ENCODE measurements at places on chromosomes 5 and 9.

DNA sequence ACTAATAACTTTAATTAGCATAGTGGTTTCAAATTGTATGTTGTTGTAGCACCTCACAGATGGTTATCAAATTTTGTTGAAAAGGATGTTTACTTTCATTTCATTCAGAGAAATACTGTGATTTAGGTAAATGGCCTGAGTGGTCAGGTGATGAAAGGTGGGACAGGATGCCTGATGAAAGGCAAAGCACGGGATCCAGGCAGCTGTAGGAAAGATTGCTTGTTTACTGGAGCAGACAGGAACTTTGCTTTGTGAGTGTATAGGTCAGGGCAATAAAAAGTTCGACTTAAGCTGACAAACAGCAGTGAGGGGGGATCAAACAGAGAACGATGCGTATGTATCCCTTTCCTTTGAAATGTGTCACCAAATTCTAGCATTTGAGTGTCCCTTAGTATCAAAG, 19.0 kb downstream of the KIAA1958 start:
- no peak for DNase-seq

DNA sequence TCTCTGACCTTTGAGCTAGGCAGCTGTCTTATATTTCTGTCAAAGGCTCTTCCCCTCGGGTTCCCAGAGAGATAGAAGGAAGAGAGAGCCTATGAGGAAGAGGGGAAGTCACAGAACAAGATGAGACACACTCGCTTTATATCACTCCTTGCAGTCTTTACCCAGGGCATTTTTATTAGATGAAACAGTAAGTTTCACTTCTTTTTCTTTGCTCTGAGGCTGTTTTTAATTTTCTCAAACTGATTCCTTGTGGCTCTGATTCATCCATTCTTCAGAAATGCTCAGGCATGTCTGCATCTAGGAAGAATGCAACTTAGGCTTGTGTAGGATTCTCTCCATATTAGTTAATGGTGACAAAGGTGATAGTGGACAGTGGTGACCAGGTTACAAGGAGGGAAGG, 132.9 kb upstream of the CHD1 start:
- no peak for DNase-seq

DNA sequence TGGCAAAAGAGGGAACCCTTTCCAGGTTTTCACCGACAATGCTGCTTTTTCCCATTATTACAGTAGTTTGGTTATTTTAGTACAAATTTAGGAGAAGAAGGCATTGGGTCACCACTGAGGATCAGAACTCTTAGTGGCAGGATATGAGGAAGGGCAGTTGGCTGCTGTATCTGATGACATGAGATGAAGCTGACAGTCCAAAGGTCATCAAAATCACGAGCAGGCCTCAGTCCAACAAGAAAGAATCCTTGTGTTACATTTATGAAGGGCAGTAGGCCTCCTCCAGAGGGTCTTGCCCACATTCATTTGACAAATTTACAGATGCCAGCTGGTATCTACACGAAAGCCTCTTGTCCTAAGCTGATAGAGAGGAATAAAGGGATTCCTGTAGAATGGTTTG, 49.5 kb upstream of the COL15A1 start:
- DNase-seq: no peak

- DNase-seq: peak; percentile 72
Observed at GRCh38 chr5:172906888-172907287, 52.3 kb upstream of the RPL26L1 start.

DNA sequence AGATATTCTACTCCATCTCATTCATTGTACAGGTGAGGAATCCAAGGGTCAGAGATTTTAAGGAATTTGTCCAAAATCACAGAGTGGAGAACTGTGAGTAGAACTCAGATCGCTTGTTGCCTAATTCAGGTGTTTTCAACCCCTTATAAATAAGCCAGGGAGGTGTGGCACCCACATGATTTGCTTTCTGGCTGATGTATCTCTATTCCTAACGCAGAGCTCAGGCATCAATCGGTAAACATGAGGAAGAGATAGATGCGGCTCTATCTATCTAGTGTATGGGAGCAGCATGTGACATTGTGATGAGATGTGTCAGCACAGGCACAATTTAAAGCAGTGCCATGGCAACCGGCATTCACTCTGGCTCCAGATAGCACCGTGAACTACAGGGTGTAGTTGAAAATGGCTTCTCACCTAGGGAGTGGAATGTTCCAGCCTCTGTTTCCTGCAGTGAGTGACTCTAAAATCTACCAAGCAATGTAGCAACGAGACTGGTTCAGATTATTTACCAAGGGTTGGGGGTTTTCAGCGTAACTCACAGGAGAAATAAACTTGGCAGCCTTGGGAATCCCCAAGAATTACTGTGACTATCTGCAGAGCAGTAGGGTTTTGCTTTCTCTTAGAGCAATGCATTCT, 53.4 kb upstream of the SUB1 start:
- DNase-seq: no peak

DNA sequence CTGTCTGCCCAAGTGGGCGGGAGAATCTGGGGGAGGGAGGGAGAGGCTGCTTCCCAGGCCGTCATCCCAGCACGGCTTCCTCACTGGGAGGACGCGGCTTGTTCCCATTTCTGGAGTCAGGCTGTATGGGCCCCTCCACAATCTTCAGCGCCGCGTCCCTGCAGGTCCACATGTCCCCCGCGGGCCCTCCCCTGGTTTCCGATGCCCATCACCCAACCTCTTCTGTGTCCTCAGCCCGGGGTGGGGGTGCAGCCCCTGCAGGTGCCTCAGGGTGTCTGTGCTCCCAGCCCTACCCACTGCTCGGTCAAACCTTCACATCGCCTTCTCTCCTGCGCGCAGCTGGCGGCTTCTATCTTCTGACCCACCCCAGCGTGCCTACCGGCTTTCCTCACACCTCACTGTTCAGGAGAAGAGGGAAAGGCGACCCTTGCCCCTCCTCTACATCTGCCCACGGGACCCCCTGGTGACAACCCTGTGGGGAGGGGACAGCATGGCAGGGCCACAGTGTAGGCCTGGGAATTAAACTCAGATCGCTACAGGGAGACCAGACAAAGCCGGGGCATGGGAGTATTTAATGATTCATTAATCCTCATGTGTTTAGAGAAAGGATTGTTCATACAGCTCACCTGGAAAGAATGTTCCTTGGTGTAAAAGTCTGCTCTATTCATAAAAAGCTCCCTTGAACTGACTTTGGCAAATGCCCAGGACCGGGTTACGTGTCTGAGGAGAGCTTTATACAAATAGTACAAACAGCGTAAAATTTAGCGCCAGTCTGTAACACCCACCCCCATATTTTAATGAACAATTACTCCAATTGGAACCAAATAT, 145.1 kb downstream of the IRX1 start:
- DNase-seq: no peak

DNA sequence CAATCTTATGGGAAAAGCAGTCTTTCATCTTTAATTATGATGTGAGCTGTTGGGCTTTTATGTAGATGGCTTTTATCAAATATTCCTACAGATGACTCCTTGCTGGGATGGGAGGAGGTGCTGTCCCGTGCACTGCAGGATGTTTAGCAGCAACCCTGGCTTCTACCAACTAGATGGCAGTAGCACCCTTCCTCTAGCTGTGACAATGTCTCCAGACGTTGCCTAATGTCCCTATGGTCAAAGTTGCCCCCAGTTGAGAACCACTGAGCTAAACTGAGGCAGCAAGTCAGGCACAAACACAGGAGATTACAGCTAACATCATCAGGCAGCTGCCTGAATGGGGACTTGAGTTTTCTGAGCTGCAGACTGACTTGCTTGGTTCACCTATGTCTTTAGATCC, 401.9 kb upstream of the PDE4D start:
- peak; percentile 2 for DNase-seq

DNA sequence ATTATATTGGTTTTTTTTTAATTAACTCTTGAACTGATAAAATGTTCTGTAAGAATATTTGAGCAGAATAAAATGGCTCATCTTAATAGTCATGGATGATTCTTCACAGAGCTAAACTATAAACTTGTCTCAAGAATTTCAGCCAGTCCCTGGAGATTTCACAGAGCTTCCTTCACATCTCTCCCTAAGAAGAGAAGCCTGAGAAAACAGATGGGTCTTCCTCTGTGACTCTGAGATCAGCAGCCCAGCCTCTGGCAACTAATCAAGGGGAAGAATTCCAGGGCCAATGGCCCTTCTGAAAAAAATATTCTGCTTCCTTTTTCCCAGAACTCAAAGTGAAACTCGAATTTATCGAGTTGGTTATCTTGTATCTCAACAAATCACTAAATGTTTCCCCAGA, 122.2 kb upstream of the ITGA1 start:
- no peak for DNase-seq

DNA sequence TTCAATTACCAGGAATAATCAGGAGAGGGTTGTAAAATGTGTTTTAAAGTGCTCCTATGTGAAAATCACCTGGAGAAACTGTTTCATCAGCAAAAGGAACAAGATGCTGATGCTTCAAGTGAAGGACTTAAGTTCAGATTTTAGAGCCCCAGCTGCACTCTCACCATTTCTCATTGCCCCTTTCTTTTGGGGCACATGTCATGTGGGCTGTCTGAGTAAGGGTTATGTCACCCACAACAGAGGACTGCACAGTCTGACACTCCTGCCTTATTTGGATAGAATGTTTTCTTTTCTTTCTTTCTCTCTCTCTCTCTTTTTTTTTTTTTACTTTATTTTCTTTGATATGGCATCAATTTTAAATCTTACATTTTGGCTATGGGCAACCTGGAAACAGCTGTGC, 204.1 kb upstream of the EFNA5 start:
- DNase-seq: no peak

- DNase-seq: no peak
Observed at GRCh38 chr9:3758816-3759576, 233.2 kb upstream of the RFX3 start.

DNA sequence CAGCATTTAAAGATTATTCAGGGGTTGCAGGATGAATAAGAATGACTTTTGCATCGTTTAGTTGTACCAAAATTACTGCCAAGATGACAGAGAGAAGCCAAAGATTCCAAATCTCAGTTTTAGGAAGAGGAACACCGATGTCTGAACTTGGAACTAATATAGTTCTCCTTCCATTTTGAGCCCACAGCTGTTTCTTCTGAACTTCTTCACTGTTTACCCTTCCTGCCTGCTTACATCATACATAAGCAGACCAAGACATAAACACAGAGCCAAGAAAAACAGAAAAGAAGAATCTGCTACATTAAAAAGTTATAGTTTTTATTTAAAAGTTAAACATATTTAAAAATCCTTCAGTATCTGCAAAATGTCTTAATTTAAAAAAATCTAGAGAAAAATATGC, 146.9 kb upstream of the RAPGEF1 start:
- DNase-seq: no peak

DNA sequence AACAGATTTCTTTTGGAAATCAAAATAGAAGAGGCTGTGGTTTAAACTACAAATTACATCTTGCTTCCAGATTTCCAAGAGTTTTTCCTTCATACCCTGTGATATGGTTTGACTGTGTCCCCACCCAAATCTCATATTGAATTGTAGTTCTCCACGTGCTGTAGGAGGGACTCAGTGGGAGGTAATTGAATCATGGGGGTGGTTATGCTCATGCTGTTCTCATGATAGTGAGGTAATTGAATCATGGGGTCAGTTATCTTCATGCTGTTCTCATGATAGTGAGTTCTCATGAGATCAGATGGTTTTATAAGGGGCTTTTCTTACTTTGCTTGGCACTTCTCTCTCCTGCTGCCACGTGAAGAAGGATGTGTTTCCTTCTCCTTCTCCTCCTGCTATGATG, 687.0 kb upstream of the ZNF608 start:
- DNase-seq: no peak

GRCh38 chr9:136305804-136306203, 1.9 kb upstream of the CCDC187 start:
- DNase-seq: no peak

GRCh38 chr9:113341712-113342410, 1.8 kb upstream of the WDR31 start:
- no peak for DNase-seq

GRCh38 chr5:103867857-103868598, 305.4 kb upstream of the NUDT12 start:
- no peak for DNase-seq

- DNase-seq: no peak
Observed at GRCh38 chr5:147484708-147485020, 25.2 kb downstream of the DPYSL3 start.

DNA sequence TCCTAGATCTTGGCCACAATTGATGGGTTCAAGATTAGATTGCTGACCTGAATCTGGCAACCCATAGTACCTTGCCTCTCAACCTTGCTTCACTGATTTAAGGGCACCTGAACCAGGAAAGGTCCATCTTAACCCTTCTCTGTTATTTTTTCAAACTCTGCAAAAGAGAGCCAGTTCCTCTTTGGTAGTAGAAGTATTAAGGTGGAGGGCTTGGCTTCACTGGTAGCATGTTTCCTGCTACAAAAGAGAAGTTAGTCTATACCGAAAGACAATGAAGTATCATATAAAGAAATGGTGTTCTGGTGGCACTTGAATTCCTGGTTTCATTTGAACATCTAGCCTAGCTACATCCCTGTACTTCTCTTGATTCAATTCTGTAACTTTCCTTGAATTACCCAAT, 8.5 kb downstream of the ALG2 start:
- DNase-seq: no peak

DNA sequence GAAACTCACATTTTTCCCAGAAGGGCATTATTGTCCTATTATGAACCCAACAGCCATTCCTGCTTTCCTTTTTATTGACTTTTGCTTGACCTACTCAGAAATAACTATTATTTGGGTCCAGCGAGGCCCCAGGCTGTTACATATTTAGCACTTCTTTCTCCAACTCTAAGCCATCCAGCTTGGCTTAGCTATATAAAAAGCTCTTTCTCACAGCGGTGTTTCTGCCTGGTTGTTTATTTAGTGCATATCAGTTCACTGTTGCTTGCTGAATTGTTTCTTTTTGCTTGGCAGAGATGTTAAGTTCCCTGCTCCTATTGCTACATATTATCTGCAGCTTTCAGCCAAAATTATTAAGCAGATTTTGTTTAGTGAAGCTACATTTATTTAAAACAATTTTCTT, 1156.8 kb upstream of the SEMA6A start:
- DNase-seq: no peak

DNA sequence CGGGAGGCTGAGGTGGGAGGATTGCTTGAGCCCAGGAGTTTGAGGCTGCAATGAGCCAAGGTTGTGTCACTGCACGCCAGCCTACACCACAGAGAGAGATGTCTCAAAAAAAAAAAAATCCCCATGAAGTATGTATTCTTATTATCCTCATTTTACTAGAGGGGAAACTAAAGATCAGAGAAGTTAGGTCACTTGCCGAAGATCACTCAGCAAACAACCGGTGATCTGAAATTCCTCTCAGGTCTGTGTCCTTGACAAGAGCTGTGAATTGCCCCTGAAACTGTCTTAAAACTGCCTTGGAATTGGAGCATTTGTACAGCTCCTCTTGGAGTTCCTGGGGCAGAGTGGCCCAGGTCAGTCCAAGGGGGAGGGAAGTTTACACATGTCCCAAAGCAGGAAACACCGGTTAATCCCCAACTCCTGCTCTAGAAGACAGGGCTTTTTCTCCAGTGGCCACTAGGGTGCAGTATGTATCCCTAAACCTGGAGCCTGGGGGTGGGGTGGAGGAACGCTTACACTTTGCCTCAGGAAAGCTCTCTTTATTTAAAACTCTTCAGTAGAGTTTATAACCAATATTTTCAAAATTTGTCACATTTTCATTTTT, 27.6 kb downstream of the AQP7 start:
- no peak for DNase-seq

Measured in left lung (tissue), 14 donors.